ENCODE measurements at places on chromosomes 6 and 20. TPM values are rescaled to one million over a fixed set of nuclear protein-coding genes. Genes with fewer than 3 reads are reported as not detected.

DNA sequence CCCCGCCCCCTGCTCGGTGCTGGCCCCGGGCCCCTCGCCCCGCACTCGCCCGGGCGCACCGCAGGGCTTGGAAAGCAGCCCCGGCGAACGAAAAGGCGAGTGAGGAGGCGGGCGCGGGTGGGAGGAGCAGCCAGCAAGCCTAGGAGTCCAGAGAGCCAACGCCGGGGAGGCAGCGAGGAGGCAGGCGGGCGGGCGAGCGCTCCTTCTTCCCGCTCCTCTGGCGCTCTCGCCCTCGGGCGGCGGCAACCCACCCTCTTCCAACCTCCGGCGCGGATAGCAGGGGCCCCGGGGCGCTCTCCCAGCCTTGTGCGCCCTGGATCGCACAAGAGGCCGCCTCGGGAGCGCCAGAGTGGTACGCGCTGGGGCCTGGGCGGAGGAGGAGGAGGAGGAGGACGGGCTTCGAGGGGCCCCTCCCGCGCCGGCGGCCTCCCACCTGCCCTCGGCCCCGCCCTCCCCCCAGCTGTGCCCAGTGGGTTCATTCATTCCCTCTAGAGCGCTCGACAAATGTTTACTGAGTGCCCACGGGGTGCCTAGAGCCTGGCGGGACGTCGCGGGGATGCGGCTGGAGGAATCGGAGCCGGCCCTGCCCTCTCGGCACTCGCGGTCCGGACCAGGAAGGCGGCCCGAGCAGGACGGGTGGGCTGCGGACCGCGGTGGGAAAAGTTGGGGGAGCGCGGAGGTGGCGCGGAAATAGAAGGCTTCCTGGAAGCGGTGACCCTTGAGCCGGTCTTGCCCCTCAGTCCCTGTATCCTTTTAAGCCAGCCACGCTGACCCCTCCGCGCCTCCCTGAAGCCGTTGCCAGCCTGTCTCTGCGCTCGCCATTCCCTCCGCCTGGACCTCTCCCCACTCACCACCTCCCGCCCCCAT lies at the start of gene BMP7:
BMP7 (minus strand) TSS at position 351 of the 867 bp plus-strand sequence. CDS start 519 bp downstream, outside the sequence.
- DNase-seq: no peak

GRCh38 chr6:124655866-124656265 lies 306.4 kb upstream of the RNF217 start:
- DNase-seq: no peak

DNA sequence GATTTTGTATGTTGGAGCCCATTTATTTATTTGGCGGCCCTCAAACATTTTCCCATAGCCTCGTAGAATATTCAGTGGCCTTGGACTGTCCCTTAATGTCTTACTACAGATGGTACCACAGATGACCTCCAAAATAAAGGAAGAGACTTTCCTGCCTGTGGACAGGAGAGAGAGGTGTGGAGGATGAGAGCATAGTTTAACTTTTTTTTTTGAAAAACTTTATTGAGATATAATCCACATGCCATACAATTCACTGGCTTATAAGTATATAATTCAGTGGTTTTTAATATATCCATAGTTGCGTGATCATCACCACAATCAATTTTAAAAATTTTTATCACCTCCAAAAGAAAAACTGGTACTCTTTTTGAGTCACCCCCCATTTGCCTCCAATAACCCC lies 4.6 kb upstream of the PPP1R16B start:
- no peak for DNase-seq

- DNase-seq: no peak
Observed at GRCh38 chr6:156181506-156181905, 595.7 kb upstream of the ARID1B start.

GRCh38 chr6:113857556-113858479 lies 673 bp downstream of the MARCKS start:
- DNase-seq: peak; percentile 31

- DNase-seq: no peak
Observed at GRCh38 chr20:61704661-61705060, 361.0 kb downstream of the TAF4 start.

DNA sequence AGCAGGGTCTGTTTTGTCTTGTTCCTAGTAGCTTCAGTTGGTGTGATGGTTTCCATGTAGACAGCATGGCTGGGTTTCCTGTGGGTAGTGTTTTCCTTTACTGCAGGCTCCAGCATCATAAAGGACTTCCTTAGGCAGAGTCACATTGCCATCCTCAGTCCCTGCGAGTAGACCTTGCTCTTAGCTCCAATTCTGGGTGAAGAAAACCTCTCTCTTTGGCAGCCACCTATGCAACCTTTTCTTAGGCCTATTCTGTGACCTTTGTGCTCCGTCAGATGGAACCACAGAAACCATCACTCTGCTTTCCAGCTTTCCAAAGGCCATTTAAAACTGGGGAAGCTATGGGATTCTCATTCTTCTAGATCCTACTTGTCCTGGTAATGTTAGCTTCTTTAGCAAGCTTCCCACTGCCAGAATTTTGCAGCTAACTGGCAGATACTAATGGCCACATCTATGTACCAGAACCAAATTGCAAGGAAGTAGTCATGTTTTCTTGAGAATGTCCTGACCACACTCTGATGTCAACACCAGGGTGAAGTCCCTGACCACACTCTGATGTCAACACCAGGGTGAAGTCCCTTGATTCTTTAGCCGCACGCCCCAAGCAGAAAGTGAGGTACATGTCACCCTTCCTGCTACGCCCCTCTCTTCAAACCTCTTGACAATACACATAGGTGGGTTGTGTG lies 646.6 kb upstream of the HS3ST5 start:
- DNase-seq: peak; percentile 69

Gene FRK
- total RNA-seq: not detected

Gene SLC22A7
- not detected for total RNA-seq

Gene MUC22
- not detected for total RNA-seq

Gene HM13
- 135 TPM for total RNA-seq

Gene NCOA5
- 8.8 TPM for total RNA-seq
